ENCODE measurements at places on chromosomes 7 and 10. TPM values are rescaled to one million over a fixed set of nuclear protein-coding genes. Genes with fewer than 3 reads are reported as not detected.

Gene ADARB2
- 0.18 TPM for total RNA-seq

Gene LHPP
- 9.9 TPM for total RNA-seq

Gene GIMAP1
- not detected for total RNA-seq

Gene EPO
- not detected for total RNA-seq

Gene COL13A1
- total RNA-seq, result 0.21 TPM

Gene MUC12
- 16.4 TPM for total RNA-seq
